Activated CD4-positive, alpha-beta memory T cell treated with anti-CD3 and anti-CD28 coated beads for 36 hours (primary cell): ENCODE measurements at places on chromosomes 12 and 14. TPM values are rescaled to one million over a fixed set of nuclear protein-coding genes. Genes with fewer than 3 reads are reported as not detected.
A peak's percentile ranks its signal among the peaks of the same experiment; 100 is the strongest.

GRCh38 chr12:114921781-114922180, 237.8 kb upstream of the TBX3 start:
- DNase-seq = no peak

DNA sequence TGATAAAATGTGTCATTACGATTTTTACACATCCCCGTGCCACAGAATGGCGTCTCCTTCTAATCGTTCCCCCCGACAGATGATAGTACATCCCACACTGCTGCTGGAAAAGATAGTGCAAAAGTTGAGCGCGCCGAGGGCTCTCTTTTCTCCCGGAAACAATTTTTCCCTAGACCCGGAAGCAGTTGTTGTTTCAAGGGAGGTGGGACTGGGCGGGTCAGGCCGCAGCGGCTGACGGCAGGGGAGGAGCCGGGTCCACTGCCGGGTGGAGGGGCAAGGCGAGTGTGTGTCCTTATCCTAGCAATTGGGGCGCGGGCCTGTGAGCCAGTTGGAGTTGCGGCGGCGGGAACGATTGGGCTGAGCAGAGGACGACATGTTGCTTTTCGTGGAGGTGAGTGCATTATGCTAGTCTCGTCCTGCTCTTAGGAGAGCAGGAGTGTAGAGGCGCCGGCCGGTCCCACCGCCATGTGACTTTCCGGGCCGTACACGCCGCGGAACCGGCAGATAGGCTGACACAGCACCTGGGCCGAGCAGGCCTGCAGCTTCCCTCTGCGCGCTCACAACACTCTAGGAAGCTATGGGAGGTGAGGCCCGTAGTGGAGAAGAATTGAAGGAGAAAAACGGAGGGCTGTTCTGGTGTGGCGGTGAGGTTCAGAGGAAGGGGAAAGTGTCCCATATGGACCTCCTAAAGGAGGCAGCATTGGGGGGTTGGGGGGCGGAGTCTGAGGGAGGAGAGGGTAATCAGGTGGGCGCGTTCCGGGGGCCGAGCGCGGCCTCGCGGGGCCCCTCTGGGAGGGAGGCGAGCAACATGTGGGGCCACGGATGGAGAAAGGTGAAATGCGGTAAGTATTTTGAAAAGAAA, at the start of gene LARP4:
Gene LARP4, plus strand, starts transcription at position 248 of the 862 bp plus-strand sequence. Its CDS starts 126 bp downstream, at position 374.
- peak; percentile 95 for DNase-seq

DNA sequence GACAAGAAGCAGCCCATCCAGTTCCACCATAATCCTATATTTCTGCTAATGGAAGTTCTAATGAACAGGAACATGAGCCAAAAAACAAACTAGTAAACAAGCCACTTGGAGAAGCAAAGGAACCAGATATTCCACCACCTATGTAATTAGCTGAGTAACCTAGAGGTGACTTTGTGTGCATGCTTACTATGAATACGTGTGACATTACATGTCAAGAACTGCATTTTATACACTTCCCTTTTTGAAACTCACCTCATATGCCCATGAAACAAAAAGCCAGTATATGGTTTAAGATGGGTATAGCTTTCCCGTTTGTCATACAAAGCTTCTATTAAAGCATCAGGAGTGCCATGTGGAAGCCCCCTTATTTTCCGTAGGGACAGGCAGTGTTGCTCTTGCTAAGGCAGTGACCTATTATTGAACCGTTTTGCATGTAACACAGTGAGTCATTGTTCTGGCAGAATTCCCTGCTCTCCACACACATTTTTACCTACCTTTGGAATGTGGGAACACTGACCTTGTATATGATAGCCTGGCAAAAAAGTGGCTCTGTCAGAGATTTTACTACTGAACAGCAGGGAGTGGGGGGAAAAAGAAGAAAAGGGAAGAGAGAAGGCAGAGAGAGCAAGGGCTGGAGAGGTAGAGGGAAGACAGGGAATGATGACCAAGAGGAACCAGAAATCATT, 34.8 kb upstream of the FRMD6 start:
- DNase-seq = no peak

DNA sequence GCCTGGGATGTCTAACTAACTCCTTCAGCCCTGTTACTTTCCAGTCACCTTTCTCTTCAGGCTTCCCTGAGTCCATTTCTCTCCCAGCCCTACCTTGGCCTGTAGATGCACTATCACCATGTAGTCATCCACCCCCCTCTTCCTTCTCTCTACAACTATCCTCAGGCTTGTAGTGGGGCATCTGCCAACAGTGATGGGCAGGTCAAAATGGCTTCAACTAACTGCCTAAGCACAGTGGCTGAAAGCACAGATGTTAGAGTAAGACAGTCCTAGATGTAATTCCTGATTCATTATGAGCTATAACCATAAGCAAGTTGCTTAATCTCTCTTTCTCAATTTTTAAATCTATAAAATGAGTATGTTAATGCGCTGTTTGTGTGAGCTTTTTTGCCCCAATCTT, 133.6 kb upstream of the NAV3 start:
- DNase-seq = no peak

DNA sequence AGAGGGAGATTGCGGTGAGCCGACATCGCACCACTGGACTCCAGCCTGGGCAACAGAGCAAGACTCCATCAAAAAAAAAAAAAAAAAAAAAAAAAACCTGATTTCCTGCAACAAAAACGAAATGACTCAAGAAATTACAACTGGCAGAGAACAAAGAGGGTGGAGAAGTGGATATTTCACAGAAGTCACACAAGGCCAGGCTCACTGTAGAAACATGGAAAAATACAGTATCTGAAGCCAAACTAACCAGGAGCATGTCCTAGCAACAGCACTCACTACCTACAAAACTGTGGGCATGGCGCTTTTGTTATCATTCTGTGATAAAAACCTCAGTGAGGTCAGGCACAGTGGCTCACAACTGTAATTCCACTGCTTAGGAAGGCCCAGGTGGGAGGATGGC, 11.7 kb upstream of the MMP17 start:
- DNase-seq = no peak

GRCh38 chr12:122886851-122887818, 8.8 kb downstream of the VPS37B start:
- peak; percentile 84 for DNase-seq

DNA sequence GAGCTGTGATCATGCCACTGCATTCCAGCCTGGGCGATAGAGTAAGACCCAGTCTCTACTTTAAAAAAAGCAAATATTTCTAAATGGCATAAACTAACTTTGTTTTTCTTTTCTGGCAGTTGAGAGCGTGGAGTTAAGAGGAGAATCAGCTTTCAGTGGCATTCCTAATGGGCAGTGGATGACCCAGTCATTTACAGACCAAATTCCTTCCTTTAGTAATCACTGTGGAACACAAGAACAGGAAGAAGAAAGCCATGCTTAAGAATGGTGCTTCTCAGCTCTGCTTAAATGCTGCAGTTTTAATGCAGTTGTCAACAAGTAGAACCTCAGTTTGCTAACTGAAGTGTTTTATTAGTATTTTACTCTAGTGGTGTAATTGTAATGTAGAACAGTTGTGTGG, 21.2 kb downstream of the TDG start:
- DNase-seq = no peak

DNA sequence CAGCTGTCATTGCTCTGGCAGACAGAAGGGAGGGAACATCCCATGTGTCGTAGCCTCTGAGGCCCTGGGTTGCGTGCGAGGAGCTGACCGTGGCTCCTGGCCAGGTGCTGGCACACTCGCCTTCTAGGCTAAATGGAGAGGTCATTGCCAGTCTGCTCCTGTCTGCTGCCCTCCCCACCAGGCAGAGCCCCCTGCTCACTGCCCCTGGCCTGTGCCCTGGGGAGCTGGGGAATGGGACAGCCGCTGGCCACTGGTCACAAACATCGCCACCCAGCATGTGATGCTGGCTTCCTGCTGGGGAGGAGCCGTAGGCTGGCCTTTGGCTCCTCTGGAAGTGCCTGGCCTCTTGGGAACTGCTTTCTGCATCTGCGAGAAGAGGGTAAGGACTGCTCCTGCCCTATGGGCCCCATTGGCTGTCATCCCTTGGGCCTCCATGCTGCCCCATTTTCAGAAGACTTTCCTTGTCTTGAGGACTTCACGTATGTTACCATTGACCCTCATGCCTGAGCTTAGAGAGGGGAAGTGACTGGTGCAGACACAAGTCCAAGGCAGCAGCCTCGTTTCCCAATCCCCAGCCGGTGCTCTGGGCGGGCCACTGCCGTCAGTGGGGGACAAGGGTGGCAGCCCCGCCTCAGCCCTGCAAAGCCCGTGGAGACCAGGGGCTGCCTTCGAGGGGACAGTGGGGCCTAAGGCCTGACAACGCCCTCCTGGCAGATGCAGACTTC, 2.0 kb upstream of the TNFAIP2 start:
- DNase-seq = no peak

GRCh38 chr12:128844031-128844635, 9.1 kb upstream of the GLT1D1 start:
- peak; percentile 30 for DNase-seq

The CCDC197 gene
- 0.69 TPM for total RNA-seq

The PZP gene
- not detected for total RNA-seq

The MIP gene
- total RNA-seq = not detected

The PLEKHG7 gene
- not detected for total RNA-seq

The PIWIL1 gene
- not detected for total RNA-seq
